ENCODE measurements at places on chromosomes 1 and 21.
A peak's percentile ranks its signal among the peaks of the same experiment; 100 is the strongest.

DNA sequence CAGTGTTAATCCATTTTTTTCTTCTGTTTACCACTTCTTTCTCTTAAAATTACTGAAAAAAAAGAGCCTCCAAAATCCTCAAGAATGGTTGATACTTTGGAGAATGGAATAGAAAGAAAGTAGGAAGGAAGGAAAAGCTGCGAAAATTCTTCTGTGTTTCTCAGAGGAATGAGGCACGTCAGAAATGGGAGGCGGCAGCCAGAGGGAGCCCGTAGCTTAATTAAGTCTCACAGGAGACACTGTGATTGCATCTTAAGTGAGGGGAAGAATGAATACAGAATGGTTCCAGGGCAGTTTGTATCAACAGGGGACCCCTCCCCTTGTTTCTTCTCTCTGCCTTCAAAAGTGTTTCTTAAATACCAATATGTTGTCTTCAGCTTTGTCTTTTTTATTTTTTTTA, 1099.5 kb downstream of the PLA2G4A start:
- peak; percentile 47 for DNase-seq

DNA sequence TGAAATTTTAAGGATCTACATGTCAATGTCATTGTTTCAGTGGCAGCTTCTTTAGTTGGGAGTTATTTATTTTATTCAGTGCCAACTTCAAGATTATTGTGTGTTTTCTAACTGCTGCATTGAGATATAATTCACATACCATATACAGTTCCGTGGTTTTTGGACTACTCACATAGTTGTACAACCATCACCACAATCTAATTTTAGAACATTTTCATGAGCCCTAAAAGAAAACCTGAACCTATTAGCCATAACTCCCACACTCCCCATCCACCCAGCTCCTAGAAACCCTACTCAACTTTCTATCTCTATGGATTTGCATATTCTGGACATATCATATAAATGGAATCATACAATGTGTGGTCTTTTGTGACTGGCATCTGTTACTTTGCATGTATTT, 220.0 kb downstream of the LRRC40 start:
- no peak for DNase-seq

- DNase-seq: no peak
These were observed 5.3 kb downstream of the TNFRSF14 start for GRCh38 chr1:2561446-2561845.

DNA sequence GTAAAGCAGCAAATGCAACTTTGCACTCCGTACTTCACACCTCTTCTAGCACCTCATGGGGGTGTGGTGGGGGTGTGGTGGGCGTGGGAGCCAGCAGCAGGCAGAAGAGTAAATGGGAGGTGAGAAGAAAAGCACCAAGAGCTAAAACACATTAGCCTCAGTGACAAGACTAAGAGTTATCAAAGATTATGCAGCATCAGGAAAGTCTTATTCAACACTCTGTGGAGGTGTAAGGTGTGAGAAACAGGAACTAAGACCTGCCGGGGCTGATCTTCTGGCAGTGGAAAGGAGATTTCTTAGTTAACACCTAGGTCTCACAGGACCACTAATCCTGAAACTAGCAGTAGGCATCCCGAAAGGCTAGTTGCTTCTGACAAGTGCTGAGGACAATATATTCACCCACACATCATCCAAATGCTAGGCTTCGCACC, 9.9 kb downstream of the TGFBR3 start:
- no peak for DNase-seq

GRCh38 chr1:172999349-172999748, 51.4 kb downstream of the TNFSF18 start:
- no peak for DNase-seq

DNA sequence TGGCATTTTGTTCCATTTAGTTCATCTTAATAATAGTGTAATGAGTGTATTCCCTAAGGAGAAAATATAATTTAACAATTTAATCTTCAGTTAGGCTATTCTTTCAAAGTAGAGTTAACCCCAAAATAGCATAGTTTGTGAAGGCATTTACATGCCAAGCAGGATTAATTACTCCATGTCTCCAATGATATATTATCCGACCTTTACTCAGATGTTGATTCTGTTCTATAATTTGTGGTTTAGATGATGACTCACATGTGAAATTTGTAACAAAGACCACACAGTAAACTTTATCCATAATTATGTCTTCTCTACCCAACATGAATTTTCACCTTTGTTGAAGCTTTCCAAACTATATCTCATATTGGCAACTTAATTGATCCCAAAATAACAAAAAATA, 2065.2 kb downstream of the MRPL39 start:
- DNase-seq: no peak

DNA sequence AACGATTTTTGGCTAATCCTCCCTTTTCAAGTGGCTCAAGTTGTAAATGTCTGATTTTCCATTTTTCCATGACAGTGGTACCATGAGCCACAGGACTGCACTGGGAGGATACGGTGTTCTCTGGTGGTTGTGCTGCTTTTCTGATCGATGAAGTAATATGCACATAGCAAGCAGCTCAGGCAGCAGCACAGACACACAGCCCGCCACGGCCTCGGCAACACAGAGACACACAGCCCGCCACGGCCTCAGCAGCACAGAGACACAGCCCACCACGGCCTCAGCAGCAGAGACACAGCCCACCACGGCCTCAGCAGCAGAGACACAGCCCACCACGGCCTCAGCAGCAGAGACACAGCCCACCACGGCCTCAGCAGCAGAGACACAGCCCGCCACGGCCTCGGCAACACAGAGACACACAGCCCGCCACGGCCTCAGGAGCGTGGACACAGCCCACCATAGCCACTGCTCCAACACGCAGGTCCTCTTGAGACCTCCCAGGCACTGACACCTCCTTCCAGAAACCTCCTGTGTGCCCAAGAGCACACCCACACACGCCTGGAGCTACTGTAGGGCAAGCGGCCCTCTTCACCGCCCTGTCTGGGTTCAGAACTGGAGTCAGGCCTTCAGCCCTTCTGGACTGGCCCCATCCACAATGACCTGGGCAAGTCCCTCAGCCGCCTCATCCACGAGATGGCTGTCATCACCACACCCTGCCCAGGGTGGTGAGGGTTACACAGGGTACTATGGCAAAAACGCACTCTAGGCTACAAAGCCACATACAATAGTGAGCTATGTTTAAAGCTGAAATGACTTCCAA, 10.4 kb downstream of the PTTG1IP start:
- DNase-seq: no peak

DNA sequence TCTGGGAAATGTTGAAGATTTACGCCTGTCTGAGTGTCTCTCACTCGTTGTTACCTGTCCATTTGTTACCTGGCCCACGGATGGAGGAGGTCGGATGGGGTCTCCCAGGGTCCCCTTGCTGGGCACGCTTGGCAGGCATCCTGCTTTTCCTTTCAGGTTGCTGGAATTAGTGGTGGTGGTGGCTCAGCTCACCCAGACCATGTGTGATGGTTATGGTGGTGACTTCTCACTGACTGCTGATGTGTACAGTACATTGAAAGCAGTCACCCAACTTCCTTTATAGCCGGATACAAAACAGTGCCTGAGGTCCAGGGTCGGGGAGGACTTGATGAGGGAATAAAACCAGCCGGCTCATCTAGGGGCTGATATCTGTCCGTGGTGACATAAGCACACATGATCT, 19.5 kb downstream of the MAPKAPK2 start:
- DNase-seq: no peak

DNA sequence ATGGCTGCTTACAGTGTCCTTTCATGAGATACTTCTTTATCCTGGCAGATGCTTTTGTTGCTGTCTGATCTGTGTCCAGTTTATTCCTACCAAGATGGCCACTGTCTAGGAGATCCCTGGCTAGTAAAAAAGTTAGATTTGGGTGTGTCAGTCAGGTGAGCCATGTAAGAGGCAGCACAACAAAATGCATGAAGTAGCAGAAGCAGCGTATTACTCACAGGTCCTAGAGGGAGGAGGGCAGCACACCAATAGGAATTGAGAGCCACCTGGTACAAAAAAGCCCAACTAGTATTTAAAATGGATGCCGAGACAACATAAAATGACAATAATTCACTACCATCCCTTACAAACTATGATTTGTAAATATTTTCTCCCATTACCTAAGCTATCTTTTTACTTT, 22.8 kb upstream of the ZNF697 start:
- no peak for DNase-seq

DNA sequence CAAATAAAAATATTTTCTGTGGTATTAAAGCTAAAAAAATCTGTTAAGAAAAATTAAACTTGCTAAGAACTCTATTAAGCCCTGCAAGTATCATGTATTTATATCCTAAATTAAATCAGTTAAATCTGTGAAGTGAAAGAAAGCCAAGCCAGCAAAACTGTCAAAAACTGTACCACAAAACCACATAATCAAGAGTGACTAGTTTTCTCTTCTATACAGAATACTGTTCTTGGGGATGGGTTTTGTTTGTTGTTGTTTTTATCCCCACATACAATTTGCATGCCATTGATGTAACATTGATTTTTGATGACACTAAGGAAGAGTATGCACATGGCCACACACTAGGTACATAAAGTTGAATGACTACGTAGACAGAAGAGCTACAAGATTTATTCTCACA, 20.4 kb downstream of the DPH5 start:
- no peak for DNase-seq

GRCh38 chr1:6899621-6900020, 114.4 kb downstream of the CAMTA1 start:
- DNase-seq: no peak

- no peak for DNase-seq
These were observed 42.0 kb downstream of the NIBAN1 start for GRCh38 chr1:184932319-184932718.

- DNase-seq: no peak
These were observed 29.7 kb downstream of the NPHP4 start for GRCh38 chr1:5962265-5963105.

- no peak for DNase-seq
These were observed 20.7 kb upstream of the KIF1B start for GRCh38 chr1:10189659-10190058.

DNA sequence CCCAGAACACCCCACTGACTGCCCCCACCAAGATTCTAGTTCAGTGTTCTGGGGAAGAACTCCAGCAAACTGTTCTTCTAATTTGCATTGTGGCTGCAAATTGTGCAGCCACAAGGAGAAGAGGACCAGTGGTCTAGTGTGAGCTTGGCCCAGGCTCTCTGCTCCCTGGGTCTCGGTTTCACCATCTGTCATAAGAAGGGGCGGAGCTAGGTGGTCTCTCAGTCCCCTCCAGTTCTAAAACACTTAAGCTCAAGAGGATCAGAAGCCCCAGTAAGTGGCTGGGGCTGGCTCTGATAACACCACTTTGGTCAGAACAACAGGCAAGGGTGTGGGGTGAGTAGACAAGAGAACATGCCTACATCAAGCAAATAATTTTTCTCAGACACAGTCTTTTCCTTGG, 99.9 kb downstream of the BEND5 start:
- no peak for DNase-seq

Measured in M059J (cell line).